ENCODE measurements at places on chromosomes 1 and 21.

DNA sequence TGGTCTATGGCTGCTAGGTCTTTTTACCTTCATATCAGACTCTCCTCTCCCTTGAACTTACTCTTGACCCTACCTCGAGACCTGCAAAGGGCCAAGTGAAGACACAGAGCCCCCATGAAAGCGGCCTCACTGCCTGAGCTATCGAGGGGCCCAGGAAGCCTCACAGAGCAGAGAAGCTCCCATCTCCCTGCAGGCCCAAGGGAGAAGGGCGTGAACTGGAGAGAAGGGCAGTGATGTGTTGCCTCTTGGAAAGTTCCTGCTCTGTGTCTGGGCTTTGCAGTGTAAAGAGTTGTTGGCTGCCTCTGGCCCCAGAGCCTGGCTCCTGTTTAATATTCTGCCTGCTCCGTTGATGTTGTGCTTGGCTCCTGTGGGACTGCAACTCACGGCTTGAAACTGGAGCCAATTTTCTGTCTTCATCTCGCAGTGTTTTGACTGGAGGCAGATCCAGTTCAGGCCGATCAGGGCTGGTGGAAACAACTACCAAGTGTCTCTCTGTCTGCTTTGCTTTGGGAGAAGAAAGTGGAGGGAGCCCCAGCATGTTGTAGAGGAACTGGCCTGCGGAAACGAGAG, 4.3 kb downstream of the SERTAD4 start:
- DNase-seq = no peak

- no peak for DNase-seq
Measured at GRCh38 chr21:25717491-25718147, 17.1 kb downstream of the ATP5PF start.

GRCh38 chr1:85494904-85495266, 29.9 kb upstream of the DDAH1 start:
- DNase-seq = no peak

DNA sequence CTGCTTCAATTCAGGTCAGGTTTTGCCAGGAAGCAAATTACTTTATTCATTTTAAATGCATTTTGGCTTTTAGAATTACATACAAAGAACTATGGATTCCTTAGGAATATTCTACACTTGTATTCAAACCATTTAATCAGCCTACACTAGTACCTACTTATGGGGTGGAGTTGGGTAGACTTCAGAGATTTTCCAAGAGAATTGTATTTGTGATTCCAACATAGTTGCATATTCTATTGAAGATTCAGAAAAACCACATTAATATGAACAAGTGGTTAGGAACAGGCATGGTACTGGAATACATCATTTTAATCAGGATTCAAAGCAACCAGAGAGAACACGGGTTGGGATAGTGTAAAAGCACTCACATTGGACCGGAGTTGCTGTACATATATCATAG, 33.4 kb downstream of the LUZP1 start:
- DNase-seq = no peak

- DNase-seq = no peak
Measured at GRCh38 chr1:54487571-54488050, 60.4 kb upstream of the ACOT11 start.

DNA sequence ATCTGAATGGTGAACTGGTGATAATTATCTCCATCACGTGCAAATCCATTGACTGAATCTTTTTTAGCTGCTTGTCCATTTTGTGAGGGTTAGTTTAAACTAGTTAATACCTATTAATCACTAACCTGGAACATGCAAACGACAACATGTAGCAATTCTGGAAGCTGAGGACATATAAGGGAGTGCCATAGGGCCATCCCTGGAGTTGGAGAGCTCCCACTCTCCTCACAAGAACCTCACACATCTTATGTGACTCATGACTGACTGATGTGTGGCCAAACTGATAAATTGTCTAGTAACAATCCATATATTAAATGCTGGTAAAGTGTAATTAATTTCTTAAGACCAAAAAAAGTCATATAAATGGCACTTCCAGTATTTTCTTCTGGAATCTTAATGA, 62.9 kb upstream of the HOOK1 start:
- no peak for DNase-seq

Measured in LNCaP clone FGC (cell line).